ENCODE measurements at places on chromosomes 4 and X.
A peak's percentile ranks its signal among the peaks of the same experiment; 100 is the strongest.

GRCh38 chr4:182567119-182567518 is 323.9 kb downstream of the TENM3 start:
- DNase-seq: no peak

- no peak for DNase-seq
These were observed 53.5 kb upstream of the PRSS48 start for GRCh38 chr4:151223465-151223864.

GRCh38 chr4:184952522-184952921 is 65.8 kb upstream of the HELT start:
- no peak for DNase-seq

DNA sequence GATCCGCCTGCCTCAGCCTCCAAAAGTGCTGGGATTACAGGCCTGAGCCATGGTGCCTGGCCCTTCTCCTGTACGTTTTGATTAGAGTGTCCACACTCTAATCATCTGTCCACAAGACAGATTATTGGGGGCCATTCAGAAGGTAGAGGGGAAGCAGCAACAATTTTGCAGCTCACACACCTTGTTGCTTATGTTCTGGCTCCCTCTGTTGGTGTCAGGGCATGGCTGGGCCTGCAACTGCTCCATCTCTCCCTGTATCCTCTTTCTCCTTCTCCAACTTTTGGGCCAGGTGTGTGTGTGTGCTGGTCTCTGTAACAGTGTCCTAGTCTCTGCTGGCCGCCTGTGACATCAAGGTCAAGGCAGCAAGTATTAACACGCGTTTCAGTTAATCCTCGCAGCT is 125.5 kb upstream of the MBNL3 start:
- DNase-seq: no peak

- DNase-seq: peak; percentile 14
These were observed 284.4 kb upstream of the SFRP2 start for GRCh38 chr4:154073107-154073822.

DNA sequence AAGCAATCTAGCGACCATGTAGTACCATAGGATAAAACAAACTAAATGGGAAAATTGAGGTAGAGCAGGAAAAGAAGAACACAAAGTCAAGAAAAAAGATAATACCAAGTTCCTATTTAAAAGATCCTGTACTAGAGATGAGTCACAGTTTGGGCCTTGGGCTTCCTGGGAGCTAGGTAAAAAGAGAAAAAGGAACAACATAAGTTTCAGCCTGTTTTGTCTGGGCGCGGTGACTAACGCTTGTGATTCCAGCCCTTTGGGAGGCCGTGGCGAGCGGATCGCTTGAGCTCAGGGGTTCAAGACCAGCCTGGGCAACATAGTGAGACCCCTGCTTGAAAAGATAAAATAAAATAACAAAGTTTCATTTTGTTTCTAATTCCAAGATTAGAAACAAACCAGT is 14.0 kb upstream of the TMEM156 start:
- no peak for DNase-seq

Data from activated CD4-positive, alpha-beta T cell treated with anti-CD3 and anti-CD28 coated beads, Interleukin-2, Interleukin-4, amounts not matched to agents 100 ng/mL and 50 ng/mL, durations not matched to agents 16 hours and 8 hours (primary cell).